ENCODE measurements at places on chromosomes 7 and 10. TPM values are rescaled to one million over a fixed set of nuclear protein-coding genes. Genes with fewer than 3 reads are reported as not detected.

DNA sequence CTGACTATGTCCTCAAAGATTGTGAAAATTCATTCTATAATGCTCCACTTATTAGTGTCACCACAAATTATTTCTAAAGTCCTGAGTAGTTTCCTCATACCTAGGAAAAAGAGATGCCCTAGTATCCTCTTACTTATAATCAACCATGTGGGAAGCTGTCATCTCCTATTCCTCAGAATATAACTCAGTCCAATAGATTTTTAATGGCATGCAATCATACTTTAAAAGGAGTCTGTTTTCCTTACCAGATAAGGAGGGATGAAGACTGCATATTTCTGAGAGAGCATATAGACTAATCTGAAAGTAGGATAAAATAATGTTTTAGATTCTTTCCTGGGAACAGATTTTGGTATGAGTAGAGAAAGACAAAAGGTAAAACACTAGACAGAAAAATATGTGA, 727.7 kb upstream of the GRM3 start:
- DNase-seq, result no peak
- H3K36me3 ChIP-seq, result no peaks in the 10 kb centered on the region
- no peak overlapping the region for H3K27ac ChIP-seq
- H3K4me3 ChIP-seq, result no peak overlapping the region
- no peaks in the 10 kb centered on the region for H3K27me3 ChIP-seq

DNA sequence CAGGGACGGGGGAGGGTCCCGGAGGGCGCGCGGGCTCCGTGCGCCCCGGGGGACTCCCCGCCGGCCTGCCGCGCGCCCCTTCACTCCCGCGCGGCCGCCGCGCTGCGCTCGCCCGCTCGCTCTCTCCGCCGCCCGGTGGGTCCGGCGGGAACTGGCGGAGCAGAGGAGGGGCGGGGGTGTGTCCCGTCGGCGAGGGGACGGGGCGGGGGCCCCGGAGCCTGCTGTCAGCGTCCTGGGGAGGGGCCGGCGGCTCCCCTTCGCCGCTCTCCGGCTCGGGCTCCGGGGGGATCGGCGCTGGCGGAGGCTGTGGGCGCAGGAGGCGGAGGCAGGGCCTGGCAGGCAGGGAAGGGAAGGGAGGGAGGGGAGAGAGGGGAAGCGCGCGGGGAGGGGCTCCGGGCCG, at the start of gene SH3PXD2A:
TSS of gene SH3PXD2A (minus strand) at position 153 of the 400 bp plus-strand sequence. CDS start 310 bp downstream, outside the sequence.
- no peaks in the 10 kb centered on the region for H3K27me3 ChIP-seq
- no peaks in the 10 kb centered on the region for H3K36me3 ChIP-seq
- peak within 1 kb of the TSS; percentile 73 for H3K4me3 ChIP-seq
- DNase-seq, result no peak
- peaks cover 58% of the 10 kb centered on the region for H3K4me1 ChIP-seq

GRCh38 chr7:130135208-130136205, 65.2 kb downstream of the KLHDC10 start:
- H3K27ac ChIP-seq, result no peak overlapping the region
- H3K27me3 ChIP-seq, result no peaks in the 10 kb centered on the region
- H3K4me3 ChIP-seq, result no peak overlapping the region

DNA sequence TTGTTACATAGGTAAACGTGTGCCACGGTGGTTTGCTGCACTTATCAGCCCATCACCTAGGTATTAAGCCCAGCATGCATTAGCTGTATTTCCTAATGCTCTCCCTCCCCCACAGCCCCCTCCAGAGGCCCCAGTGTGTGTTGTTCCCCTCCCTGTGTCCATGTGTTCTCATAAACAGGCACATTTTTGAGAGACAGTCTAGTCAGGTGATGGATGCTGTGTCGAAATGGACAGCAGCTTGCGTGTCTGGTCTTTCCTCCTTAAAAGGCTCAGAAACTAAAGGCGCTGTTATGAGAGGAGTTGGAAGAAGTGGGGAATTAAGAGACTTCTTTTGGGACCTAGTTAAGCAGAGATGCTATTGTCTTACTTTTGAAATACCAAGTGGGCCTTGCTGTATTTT, 296.0 kb downstream of the BBS9 start:
- H3K27ac ChIP-seq, result no peak overlapping the region
- no peaks in the 10 kb centered on the region for H3K36me3 ChIP-seq
- DNase-seq, result no peak
- H3K4me1 ChIP-seq, result no peaks in the 10 kb centered on the region

DNA sequence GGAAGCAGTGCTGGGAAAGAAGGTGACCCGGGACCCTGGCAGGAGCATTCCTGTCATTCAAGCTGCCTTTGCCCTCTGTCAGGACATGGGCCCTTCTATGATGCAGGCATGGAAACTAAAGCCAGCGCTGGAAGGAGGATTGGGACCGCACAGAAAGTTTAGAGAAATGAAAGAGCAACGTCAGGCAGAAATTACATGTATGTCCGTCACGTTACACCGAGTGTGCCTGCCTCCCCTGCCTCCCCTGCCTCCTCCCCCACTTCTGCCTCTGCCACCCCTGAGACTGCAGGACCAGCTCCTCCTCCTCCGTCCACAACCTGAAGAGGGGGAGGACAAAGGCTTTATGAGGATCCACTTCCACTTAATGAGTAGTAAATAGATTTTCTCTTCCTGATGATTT, 13.9 kb upstream of the PWWP2B start:
- H3K4me1 ChIP-seq, result peaks cover 6% of the 10 kb centered on the region
- no peak overlapping the region for H3K4me3 ChIP-seq
- no peaks in the 10 kb centered on the region for H3K36me3 ChIP-seq
- DNase-seq, result no peak
- no peaks in the 10 kb centered on the region for H3K27me3 ChIP-seq

DNA sequence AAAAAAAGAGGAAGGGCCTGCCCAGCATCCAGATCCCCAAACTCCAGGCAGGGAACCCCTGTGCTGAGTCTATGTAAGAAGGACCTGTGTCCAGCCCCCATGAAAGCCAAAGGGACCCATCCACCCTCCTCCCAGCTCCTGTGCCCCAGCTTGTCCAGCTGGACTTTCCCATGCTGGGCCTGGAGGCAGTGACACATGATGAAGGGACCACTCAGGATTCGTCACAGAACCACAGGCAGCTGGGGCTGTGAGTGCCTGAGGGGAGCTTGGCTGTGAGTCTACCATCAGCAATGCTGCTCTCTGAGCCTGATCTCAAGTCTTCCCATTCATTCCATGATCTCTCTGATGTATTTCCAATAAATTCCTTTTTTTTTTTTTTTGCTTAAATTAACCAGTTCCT, 36.2 kb upstream of the MNX1 start:
- peak; percentile 57 for DNase-seq
- H3K27ac ChIP-seq, result no peak overlapping the region
- no peaks in the 10 kb centered on the region for H3K36me3 ChIP-seq
- H3K27me3 ChIP-seq, result peaks cover 42% of the 10 kb centered on the region
- H3K4me3 ChIP-seq, result no peak overlapping the region
- H3K4me1 ChIP-seq, result peaks cover 11% of the 10 kb centered on the region

GRCh38 chr10:26269754-26270153, 53.2 kb downstream of the GAD2 start:
- H3K36me3 ChIP-seq, result no peaks in the 10 kb centered on the region
- DNase-seq, result no peak
- no peaks in the 10 kb centered on the region for H3K4me1 ChIP-seq
- no peak overlapping the region for H3K27ac ChIP-seq
- no peak overlapping the region for H3K4me3 ChIP-seq

DNA sequence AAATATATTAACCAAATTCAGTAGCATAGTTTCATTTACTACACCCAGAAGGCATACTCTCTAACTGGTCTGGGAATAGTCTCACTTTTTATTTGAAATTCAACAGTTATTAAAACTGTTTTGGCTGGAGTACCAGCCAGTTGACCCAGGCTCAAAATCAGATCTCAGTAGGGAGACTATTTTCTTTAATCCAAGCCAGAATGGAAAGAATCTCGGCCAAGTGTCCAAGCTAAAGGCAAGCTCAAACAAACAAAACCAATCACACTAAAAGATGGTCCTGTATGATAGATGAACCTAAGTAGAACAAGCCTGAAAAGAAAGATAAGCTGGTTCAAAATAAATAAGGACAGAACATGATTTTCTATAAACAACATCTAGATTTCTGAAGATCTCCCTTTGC, 259.6 kb upstream of the POM121L12 start:
- no peak overlapping the region for H3K27ac ChIP-seq
- H3K4me3 ChIP-seq, result no peak overlapping the region
- H3K4me1 ChIP-seq, result no peaks in the 10 kb centered on the region
- H3K27me3 ChIP-seq, result no peaks in the 10 kb centered on the region
- DNase-seq, result no peak

DNA sequence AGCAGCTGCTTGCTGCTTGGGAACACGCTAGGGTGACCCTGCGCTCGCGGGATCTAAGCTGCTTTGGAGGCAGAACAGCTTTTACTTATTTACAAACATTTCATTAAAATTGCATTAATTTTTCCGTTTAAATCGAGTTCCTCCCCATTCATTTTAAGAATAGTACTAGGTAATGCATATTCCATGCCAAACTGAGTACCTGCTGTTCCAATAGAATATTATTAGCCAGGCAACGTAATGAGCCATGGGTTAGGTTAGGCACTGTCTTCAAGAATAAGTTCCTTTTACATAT, 860 bp downstream of the EXOC6 start:
- H3K4me1 ChIP-seq, result peaks cover 20% of the 10 kb centered on the region
- H3K27ac ChIP-seq, result peak overlapping the region; percentile 83
- no peaks in the 10 kb centered on the region for H3K36me3 ChIP-seq
- H3K27me3 ChIP-seq, result no peaks in the 10 kb centered on the region
- no peak for DNase-seq

DNA sequence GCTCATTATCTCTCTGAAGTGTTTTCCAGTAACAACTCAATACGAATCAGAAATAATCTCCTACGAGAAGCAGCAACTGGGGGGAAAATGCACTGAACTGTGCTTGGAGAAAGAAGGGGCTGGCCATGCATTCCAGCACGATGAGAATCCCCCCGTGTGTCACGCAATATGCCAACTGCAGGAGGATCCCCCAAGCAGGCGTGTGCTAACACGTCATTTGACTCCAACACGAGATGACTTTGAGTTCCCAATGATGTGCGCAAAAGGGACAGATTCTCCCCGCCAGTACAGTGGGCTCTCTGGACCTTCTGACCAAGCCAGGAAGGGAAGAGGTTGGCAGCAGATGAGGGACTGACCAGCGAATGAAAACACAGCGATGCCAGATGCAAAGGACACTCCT, 105.5 kb downstream of the KCNMA1 start:
- H3K36me3 ChIP-seq, result no peaks in the 10 kb centered on the region
- no peak for DNase-seq
- peaks cover 80% of the 10 kb centered on the region for H3K4me1 ChIP-seq
- H3K27ac ChIP-seq, result peak overlapping the region; percentile 79

DNA sequence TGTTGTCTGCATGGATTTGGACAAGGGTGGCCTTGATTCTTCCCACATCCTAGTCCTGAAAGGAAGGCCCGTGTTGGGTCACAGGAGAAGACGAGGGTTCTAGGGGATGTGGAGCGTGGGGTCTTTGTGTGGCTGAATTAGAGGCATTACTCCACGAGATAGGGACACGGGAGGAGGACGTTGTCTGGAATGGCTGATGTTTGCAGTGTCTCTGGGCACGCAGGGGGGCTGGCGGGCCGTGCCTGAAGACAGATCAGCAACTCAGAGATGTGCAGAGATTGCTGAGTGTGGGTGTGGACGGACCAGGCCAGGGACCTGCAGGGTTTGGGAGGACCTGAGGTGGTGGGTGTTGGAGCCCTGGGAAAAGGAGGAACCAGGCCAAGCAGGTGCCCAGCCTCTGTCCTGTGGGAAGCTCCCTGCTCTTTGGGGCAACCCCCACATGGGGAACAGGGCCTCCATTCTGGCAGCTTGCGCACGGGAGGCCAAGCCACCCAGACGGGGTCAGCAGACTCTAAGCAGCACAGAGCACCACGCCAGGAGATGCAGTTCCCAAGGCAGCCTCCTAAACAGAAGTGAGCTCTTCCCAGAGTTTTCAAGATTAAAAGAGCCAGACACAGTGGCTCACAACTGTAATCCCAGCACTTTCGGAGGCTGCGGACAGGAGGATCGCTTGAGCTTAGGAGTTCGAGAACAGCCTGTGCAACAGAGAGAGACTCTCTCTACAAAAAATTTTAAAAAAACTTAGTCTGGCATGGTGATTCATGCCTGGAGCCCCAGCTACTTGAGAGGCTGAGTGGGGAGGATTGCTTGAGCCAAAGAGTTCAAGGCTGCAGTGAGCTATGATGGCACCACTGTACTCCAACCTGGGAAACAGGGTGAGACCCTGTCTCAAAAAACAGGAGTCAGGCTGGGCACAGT, 71.0 kb upstream of the GTF2I start:
- H3K4me1 ChIP-seq, result peaks cover 21% of the 10 kb centered on the region
- peaks cover 17% of the 10 kb centered on the region for H3K36me3 ChIP-seq
- peak overlapping the region; percentile 72 for H3K27ac ChIP-seq
- DNase-seq, result no peak

The RBM20 gene
- total RNA-seq, result 6.2 TPM

The FEZF1 gene
- not detected for total RNA-seq

The LRIT2 gene
- not detected for total RNA-seq

The TRIL gene
- 3.0 TPM for total RNA-seq

The KIF11 gene
- 0.80 TPM for total RNA-seq

The GRID2IP gene
- total RNA-seq, result not detected

The HOXA4 gene
- 12.5 TPM for total RNA-seq
